Glutamatergic neuron (in vitro differentiated cells): ENCODE measurements at places on chromosomes 5 and 9.

DNA sequence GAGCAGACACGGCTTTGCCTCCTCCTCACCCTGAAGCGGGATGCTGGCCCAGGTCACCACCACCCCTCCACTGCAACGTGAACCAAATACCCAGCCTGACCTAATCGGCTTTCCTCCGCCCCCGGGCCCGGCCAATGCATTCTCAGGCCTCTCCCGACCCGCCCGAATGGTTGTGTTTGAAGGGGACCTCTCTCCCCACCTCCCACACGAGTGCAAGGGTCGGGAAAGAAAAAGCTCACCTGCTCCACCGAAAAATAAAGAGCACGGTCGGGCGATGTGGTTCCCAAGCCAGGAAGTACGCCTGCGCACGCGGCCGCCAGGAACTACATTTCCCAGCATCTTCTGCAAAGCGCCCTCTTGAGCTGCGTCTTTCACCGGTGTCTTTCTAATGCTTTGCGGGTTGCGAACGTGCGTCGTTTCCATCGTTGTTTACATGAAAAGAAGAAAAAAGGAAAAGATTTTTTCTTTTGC is at the start of gene ZNF883:
Gene ZNF883 (minus strand): TSS at position 282 of the 471 bp plus-strand sequence.
- peak; percentile 81 for DNase-seq

GRCh38 chr5:116492776-116493175 is 81.8 kb downstream of the SEMA6A start:
- DNase-seq = no peak

- DNase-seq = no peak
Observed at GRCh38 chr9:127680226-127680625, 26.6 kb upstream of the CFAP157 start.

GRCh38 chr5:91178461-91178860 is 204.7 kb downstream of the ARRDC3 start:
- no peak for DNase-seq

GRCh38 chr5:127683008-127683407 is 20.2 kb upstream of the CCDC192 start:
- DNase-seq = no peak

GRCh38 chr5:58317808-58318207 is 142.1 kb downstream of the PLK2 start:
- DNase-seq = no peak

DNA sequence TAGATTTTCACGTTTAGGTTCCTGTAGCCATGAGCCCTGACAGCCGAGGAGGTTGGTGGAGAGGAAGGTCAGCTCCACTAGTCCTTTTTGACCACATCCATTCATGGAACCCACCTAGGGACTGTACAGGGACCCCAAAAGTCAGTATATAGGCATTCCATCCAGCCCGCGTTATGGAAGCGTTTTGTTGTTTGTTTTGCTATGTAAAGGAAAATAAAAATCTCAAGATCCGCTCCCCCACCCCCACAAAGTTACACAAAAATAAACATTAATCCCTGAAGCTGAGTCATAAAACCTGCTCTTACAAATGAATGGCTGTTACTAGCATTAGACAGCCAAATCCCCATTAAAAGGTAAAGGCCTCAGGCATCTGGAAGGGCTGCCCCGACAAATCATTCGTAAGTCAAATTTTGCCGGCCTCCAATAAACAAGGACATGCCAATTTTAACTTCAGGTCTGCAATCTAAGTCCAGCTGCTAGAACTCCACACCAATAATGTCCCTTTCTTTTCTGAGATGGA is 292.9 kb downstream of the MED10 start:
- DNase-seq = no peak

- DNase-seq = no peak
Observed at GRCh38 chr5:33153372-33153771, 287.4 kb upstream of the TARS1 start.

DNA sequence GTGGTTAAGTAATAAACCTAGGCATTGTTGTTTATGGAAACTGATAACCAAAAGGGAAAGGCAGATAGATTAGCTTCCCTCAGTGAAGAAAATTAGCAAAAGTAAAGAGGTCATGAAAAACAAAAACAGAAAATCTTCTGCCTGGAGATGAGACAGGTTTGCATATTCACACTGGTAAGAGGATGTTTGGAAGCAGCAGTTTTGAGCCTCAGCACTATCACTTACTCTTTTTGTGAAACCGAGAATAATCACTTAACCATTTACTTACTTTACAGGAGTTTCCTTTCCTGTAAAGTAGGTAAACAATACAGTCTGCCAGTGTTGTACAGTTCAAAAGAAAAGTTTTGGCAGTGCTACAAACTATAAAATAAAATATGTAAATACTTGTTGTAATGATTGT is 35.5 kb upstream of the EMB start:
- no peak for DNase-seq

- no peak for DNase-seq
Observed at GRCh38 chr5:141740885-141741284, 58.9 kb upstream of the ARAP3 start.

- DNase-seq = peak; percentile 71
Observed at GRCh38 chr5:108381350-108381953, 446 bp downstream of the FBXL17 start.

- DNase-seq = peak; percentile 52
Observed at GRCh38 chr5:136080483-136081216, 51.9 kb downstream of the TGFBI start.
